HT1080 (cell line): ENCODE measurements at places on chromosomes 4 and X.

- no peak for DNase-seq
Observed at GRCh38 chrX:75625232-75625631, 102.4 kb upstream of the ZDHHC15 start.

- no peak for DNase-seq
Observed at GRCh38 chrX:568311-568710, 62.3 kb upstream of the SHOX start.

GRCh38 chr4:139986689-139987501, 167.1 kb downstream of the MAML3 start:
- DNase-seq, result no peak

- no peak for DNase-seq
Observed at GRCh38 chr4:152162331-152162697, 373.6 kb downstream of the FBXW7 start.

GRCh38 chrX:2679534-2680485, 11.3 kb upstream of the CD99 start:
- no peak for DNase-seq

GRCh38 chrX:97895751-97896150, 1012.0 kb downstream of the RPA4 start:
- DNase-seq, result no peak

- peak; percentile 75 for DNase-seq
Observed at GRCh38 chrX:118702741-118703140, 24.7 kb upstream of the IL13RA1 start.

DNA sequence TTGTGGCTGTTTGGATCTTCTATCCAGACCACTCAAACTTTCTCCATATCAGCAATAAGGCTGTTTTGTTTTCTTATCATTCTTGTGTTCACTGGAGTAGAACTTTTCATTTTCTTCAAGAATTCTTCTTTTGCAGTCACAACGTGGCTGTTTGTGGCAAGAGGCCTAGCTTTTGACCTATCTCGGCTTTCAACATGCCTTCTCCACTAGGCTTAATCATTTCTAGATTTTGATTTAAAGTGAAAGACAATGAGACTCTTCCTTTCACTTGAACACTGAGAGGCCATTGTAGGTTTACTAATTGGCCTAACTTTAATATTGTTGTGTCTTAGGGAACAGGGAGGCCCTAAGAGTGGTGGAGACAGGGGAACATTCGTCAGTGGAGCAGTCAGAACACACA, 19.1 kb downstream of the FGF2 start:
- DNase-seq, result no peak

DNA sequence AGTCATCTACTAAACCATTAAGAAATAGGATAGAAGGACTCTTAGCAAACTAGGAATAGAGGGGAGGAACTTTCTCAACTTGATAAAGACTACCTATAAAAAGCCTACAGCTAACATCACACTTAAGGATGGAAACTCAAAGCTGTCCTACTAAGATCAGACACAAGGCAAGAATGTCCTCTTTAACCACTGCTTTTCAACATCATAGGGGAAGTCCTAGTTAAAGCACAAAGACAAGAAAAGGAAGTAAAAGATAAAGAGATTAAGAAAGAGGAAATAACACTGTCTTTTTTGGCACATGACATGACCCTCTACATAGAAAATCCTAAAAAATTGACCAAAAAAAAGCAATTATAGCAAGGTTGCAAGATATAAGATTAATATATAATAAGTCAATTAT, 136.6 kb downstream of the FBXW7 start:
- DNase-seq, result no peak

DNA sequence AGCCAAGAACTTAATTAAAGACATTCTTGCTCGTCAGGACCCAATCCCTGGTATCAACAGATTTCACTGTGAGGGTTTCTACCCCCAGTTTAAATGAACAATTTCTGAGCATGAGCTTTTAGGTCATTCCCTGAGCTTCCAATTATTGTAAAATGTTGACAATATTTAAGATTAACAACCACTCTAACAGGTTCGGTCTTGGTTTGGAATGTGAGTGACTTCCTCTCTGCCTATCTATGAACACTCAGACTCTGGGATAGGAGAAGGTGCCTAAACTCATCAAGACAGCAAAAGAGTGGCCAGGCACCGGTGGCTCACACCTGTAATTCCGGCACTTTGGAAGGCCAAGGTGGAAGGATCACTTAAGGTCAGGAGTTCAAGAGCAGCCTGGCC, 82.9 kb upstream of the TMEM150C start:
- DNase-seq, result no peak

DNA sequence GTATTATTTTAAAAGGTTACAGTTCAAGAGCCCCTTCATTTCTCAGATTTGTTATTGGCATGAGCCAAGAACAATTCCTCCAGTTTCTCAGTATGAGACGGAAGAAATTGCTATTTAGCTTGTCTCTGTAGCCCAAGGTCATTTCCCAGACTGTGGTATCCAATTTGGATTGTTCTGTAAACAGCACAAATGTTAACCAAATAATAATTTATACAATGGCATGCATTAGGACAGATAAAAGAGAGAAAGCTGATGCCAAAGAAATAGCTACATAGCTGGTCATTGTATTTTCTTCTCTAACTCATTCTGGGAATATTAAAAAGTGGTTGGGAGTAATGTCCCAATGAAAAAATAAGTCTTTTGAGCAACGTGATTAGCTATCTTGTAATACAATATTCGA, 134.6 kb upstream of the NPY2R start:
- DNase-seq, result no peak

GRCh38 chr4:8603931-8604330, 11.4 kb downstream of the CPZ start:
- no peak for DNase-seq

DNA sequence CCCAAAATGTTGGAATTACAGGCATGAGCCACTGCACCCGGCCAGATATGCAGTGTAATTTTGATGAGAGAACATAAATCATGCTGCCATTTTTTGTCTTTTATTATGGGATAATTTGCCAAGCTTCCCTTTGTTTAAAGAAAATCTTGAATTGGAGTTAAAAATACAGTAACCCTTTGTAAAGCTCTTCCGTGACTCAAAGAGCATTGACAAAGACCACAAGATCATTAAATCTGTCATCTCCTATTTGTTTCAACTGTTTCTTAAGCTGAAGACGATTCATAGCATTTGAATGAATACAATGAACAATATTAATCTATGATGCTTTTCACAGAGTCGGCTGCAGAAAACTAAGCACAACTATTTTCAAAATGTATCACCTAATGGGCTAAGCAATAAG, 132.6 kb downstream of the ANAPC4 start:
- DNase-seq, result no peak

- peak; percentile 46 for DNase-seq
Observed at GRCh38 chr4:170047771-170048354, 21.7 kb upstream of the MFAP3L start.

- DNase-seq, result peak; percentile 66
Observed at GRCh38 chr4:154877110-154877760, 96.2 kb downstream of the RBM46 start.

DNA sequence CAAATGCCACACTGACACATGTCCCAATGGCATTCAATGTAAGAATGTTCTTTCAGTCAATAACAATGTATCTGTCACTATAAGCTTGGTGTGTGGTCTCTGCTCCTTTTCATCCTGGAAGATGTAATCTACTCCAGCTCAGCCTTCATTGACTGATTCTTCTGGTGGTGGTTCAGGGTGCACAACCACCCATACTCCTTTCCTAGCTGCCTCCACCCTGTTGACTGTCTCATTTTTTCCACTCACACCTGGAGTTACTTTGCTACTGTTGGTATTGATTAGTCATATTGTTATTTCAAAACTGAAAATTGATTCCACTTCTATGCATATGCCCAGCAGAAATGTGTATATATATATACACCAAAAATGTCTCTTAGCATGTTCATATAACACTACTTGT, 140.5 kb downstream of the ASB9 start:
- DNase-seq, result no peak

DNA sequence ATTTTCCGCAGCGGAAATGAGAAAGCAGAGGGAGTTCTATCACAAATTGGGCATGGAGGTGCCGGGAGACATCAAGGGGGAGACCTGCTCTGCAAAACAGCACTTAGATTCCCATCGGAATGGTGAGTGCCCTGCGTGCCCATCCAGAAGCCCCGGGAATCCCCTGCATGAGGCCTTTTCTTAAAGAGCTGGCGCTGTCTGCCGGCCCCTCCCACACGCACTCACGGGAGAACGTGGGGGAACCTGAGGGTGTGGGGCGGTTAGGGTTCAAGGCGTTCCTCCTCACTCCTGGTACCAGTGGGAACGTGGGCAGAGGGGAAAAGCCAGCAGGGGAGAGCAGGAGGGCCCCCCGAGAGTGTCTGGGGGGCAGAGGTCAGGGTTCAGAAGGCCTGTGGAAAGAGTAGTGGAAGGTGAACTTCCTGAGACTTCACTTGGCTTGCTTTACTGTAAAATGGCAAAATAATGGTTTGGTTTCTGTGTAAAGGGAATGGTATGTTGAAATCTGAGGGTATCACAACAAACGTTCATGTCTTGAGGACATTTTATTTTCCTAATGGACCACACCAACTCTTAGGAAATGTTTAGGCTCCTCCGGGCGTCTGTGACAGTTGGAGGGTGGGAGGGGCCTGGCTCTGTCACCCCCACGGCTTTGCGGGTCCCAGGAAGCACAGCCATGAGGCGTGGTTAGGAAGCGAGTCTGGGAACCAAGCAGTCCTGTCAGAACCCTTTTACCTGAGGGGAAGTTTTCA, 38.0 kb downstream of the PCGF3 start:
- DNase-seq, result no peak

DNA sequence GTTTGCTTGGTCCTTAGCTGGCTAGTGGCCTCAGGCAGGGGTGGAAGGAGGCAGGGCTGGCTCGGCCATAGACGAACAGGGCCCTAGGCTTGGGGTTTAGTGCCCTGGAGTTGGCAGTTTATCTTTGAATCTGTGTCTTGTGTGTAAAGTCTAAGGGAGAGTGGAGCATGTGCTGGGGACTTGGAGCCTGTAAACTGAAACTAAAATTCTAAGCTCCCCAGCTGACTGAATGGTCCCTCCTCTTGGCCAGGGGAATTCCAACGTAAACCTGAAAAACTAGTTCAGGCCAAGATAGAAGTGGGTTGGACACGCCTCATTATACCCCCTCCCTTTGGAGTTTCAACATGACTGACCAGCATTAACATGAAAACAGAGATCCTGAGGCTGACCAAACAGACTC, 46.1 kb upstream of the GPR78 start:
- no peak for DNase-seq

GRCh38 chr4:98433691-98434090, 172.5 kb downstream of the RAP1GDS1 start:
- no peak for DNase-seq

GRCh38 chrX:105375816-105376215, 155.3 kb upstream of the TEX13A start:
- DNase-seq, result no peak

DNA sequence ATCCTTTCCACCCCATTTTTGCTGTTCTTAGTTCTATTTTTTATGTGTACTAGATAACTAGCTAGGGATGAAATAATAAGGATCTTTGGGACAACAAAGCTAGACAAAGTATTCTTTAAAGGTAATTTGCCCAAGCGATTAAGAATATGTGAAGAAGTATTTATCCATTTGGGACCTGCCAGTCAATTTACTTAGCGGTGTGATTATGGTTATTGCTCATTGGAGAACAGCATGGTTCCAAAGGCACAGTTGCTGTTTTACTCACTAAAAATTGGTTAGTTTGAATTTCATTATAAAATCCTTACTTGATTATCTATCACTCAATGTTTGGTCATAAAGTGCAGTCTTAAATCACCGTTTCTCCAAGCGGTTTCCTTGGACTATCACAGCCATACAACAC, 124.1 kb downstream of the SNCA start:
- DNase-seq, result no peak

DNA sequence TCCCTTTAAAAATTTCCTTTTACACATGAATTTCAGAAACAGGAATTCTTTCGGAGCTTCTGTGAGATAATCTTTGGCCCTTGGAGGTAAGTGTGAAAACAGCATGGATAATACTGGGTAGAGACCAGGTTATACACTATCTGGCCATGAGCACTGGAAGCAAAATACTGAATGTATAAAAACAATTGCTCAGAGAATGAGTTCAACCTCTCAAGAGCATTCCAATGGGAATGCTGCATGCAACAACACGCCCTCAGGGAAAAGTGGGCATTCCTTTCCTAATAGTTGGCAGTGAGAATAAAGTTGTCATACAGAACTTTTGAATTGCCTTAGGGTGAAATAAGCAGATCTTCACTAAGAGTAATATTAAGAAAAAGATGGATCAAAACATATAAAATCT, 574.8 kb upstream of the DIPK2B start:
- DNase-seq, result peak; percentile 77

DNA sequence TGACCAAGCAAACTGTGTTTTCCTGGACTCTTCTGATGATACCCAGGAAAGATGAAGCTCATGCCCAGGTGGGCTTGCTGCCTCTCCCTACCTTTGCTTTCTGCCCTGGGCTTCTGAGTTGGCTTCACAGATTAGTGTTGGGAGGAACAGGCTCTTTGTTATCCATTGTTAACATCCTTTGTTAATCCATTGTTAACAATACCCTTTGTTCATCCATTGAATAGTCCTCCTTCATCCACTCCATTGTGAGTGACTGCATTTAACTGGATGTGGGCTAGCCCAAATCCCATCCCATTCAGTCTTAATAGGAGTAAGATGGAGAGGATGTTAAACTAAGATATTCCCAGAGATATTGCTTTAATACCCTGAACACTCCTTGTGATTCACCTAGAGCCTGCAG, 199.0 kb upstream of the LNX1 start:
- DNase-seq, result no peak

DNA sequence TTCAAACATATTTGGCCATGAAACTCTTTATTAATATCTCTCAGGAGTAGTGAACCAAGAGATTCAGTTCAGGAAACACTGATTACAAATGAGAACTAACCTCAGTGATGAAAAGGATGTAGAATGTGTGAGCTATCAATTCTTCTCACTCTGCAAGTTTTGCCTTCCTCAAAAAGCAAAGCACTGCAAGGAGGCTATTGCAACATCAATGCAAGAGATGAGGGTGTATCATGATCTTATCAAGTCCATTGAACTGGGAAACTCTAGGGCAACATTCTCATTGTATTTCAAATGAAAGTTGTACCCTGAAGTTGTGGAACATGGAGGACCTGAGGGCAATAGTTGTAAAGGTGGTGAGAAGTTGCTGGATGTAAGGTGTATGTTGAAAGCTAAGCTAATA, 56.4 kb upstream of the VEGFC start:
- no peak for DNase-seq

- DNase-seq, result no peak
Observed at GRCh38 chr4:78225236-78225635, 168.1 kb downstream of the FRAS1 start.

DNA sequence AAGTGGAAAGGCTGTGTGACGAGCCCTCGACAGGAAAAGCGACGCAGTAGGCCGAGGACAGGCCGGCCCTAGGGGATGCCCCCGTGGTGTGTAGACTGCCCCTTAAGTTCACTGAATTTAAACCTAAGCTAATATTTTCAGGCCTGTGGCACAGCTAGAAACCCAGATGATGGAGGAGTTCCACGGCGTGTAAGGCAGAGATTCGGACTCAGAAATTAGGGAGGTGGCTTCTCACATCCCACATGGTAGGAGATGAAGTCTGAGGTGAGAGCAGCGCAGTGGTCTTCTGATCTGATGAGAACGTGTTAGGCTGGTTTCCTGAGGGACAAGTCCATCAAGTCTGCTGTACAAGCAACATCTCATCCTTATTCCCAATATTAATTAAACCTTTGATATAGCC, 7.8 kb downstream of the LRP2BP start:
- no peak for DNase-seq
